ENCODE measurements at places on chromosomes 1 and 21.

- DNase-seq: no peak
Observed at GRCh38 chr1:170721621-170722020, 57.7 kb downstream of the PRRX1 start.

DNA sequence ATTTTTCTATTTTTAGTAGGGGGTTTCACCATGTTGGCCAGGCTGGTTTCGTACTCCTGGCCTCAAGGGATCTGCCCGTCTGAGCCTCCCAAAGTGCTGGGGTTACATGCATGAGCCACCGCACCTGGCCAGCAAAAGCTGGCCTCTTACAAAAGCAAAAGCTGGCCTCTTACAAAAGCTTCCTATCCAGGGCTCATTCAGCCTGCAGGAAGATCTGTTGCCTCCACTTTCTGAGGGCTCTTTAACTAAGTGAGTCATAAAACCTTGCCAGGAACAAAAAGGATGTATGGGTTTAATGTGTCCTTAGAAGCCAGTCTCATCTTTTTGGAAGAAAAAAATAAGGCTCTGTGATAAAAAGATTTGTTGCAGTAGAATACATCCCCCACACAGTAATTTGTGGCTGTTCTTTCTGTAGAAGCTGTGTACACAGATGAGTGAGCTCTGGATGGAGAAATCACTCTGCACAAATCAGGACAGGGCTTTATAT, 15.0 kb downstream of the HTR1D start:
- no peak for DNase-seq

GRCh38 chr1:13725714-13726175, 25.8 kb downstream of the PRDM2 start:
- peak; percentile 46 for DNase-seq

- DNase-seq: no peak
Observed at GRCh38 chr1:206662396-206663092, 22.2 kb upstream of the MAPKAPK2 start.

- no peak for DNase-seq
Observed at GRCh38 chr1:95126366-95126765, 9.2 kb downstream of the TLCD4 start.

- DNase-seq: no peak
Observed at GRCh38 chr1:117389284-117389683, 22.0 kb downstream of the MAN1A2 start.

GRCh38 chr1:40422630-40423263, 27.5 kb upstream of the ZFP69B start:
- no peak for DNase-seq

GRCh38 chr1:17546946-17547670, 7.6 kb downstream of the ARHGEF10L start:
- no peak for DNase-seq

GRCh38 chr1:172496678-172497077, 36.3 kb upstream of the SUCO start:
- DNase-seq: no peak

DNA sequence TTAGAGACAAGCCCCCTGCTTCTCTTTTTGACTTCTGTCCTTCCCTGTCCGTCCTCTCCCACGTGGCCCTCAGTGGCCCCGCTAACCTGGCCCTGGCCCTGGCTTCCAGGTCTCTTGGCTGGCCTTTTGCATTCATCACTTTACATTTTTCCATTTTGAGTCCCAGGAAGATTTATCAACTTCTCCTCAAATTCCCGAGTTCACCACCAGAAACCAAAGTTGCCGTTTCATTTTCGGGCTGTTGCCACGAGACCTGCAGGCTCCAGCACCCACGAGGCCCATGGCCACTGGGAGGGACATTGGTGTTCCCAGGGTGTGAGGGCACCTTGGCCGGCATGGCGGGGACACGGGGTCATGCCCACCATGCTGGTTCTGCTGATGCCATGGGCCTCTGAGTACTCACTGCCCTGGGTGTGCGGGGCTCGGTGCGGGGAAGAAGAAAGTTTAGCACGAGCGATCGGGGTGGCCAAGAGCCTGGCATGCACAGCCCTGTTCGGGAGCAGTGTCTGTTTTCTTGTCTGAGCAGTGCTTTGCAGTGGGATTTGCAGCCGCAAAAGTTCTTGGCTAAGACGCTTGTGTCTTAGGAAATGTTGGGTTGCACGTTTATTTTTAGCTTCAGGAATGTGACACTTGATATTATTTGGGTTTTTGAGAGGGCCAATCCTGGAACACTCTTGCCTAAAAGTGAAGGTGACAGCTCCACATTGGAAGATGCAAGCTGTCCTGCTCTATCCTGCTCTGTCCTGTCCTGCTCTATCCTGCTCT, 40.4 kb upstream of the ADARB1 start:
- DNase-seq: peak; percentile 71

DNA sequence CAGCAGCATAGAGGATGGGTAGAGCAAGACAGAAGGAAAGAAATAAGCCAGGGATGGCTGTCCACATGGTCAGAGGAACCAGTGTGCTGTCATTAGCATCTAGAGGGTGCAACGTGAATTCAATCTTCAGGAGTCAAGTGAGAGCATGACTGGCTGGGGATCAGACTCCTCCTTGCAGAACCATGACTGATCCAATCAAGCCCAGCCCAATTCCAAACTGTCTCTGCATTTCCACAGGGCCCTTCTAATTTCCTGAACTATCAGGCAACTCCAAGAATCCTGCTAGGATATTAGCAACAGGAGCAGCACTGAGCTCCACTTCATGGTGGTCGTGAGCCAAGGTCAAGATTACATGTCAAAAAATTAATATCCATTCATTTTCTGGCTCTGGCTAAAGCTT, 166.8 kb upstream of the CAMK1G start:
- no peak for DNase-seq

DNA sequence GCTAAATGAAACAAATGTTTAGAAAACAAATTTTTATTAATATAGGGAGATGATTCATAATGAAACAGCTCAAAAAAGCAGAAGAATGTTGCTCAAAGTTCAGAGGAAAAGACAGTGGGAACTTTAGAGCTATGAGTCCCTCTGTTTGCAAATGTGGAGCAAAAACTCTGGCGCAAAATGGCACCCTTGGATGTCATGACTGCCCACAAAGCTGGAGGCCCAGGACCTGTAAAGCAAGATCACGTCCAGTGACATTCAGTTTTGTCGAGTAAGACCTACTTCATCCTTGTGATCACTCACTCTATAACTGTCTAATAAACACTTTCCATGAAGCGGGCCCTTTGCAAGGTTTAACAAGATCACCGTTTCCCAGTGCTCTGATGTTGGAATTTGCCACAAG, 9.1 kb upstream of the EXO1 start:
- no peak for DNase-seq
